ENCODE measurements at places on chromosomes 11 and 22. TPM values are rescaled to one million over a fixed set of nuclear protein-coding genes. Genes with fewer than 3 reads are reported as not detected.

CBL gene
- total RNA-seq: 24.5 TPM

CLTCL1 gene
- 9.0 TPM for total RNA-seq

MPZL2 gene
- total RNA-seq: not detected

- no peak overlapping the region for H3K27ac ChIP-seq
- H3K27me3 ChIP-seq: no peaks in the 10 kb centered on the region
- no peak for DNase-seq
- H3K4me1 ChIP-seq: peaks cover 29% of the 10 kb centered on the region
Measured at GRCh38 chr11:108663154-108663877, 1.6 kb upstream of the DDX10 start.

ALG9 gene
- total RNA-seq: 36.4 TPM

- H3K4me1 ChIP-seq: no peaks in the 10 kb centered on the region
- H3K27ac ChIP-seq: no peak overlapping the region
- H3K36me3 ChIP-seq: peaks cover 16% of the 10 kb centered on the region
- H3K4me3 ChIP-seq: no peak overlapping the region
Measured at GRCh38 chr22:33640900-33641299, 279.4 kb downstream of the LARGE1 start.

DNA sequence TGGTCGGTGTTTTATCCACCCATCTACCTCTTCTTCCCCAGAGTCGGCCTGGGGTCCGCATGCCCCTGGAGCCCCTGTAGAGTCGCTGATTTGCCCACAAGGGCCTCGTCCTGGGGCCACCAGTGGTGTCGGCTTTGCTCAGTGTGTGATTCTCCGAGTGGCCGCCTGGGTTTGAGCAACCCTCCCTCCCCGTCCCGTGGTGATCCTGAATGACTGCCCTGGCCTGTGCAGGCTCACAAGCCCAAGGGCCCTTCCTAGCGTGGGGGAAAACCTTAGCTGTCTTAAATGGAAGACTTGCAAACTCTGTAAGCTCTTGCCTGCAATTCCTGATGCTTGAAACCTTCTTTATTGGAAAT, 128.3 kb downstream of the OSBP2 start:
- H3K27me3 ChIP-seq: peaks cover 49% of the 10 kb centered on the region
- H3K4me3 ChIP-seq: no peak overlapping the region

GRCh38 chr22:38034884-38035529, 22.2 kb upstream of the PICK1 start:
- H3K4me3 ChIP-seq: peak overlapping the region; percentile 5
- H3K4me1 ChIP-seq: peaks cover 34% of the 10 kb centered on the region
- peaks cover 5% of the 10 kb centered on the region for H3K27me3 ChIP-seq
- no peaks in the 10 kb centered on the region for H3K36me3 ChIP-seq

- peak overlapping the region; percentile 98 for H3K27ac ChIP-seq
- H3K27me3 ChIP-seq: peaks cover 6% of the 10 kb centered on the region
- peaks cover 92% of the 10 kb centered on the region for H3K4me1 ChIP-seq
- H3K4me3 ChIP-seq: no peak overlapping the region
Measured at GRCh38 chr11:33687733-33688479, 12.7 kb downstream of the C11orf91 start.

DNA sequence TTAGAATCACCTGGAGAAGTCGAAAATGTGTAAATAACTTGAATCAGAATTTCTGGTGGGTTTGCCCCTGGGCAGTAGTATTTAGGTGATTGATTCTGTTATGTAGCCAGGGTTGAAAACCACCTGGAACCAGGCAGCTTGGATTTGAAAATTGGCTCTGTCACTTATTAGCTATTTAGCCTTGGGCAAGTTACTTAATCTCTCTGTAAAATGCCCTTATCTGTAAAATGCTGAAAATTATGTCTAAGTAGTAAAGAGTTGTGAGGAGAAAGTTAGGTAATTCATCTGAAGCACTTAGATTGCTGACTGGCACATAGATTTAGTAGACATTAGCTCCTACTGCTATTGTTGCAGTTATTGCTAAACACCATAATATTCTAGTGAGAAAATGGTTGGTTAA, 49.3 kb downstream of the PPME1 start:
- H3K36me3 ChIP-seq: peaks cover 38% of the 10 kb centered on the region
- no peak for DNase-seq
- H3K27me3 ChIP-seq: no peaks in the 10 kb centered on the region

All from HFFc6 (cell line).